ENCODE measurements at places on chromosomes 11 and 22. TPM values are rescaled to one million over a fixed set of nuclear protein-coding genes. Genes with fewer than 3 reads are reported as not detected.

DNA sequence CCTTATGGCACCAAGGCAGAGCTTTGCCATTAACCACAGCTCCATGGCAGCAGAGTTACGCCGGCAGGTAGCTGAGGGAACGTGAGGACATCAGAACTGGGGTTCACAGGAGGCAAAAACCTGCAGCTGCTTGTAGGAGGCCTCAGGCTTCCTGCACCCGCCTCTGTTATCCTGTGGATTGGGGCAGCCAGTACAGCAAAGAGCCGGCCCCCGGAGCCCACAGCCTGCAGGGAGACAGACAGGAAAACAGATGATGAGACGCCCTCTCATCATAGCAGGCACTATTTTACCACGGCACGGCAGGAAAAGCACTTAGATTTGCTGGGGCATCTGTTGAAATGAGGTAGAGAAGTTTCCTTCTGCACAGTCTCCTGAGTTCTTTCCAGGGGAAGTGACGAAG lies 870.3 kb downstream of the TBC1D22A start:
- H3K4me3 ChIP-seq: no peak overlapping the region
- H3K4me1 ChIP-seq: peaks cover 3% of the 10 kb centered on the region
- H3K27me3 ChIP-seq: peaks cover 3% of the 10 kb centered on the region
- H3K36me3 ChIP-seq: no peaks in the 10 kb centered on the region
- no peak for DNase-seq

DNA sequence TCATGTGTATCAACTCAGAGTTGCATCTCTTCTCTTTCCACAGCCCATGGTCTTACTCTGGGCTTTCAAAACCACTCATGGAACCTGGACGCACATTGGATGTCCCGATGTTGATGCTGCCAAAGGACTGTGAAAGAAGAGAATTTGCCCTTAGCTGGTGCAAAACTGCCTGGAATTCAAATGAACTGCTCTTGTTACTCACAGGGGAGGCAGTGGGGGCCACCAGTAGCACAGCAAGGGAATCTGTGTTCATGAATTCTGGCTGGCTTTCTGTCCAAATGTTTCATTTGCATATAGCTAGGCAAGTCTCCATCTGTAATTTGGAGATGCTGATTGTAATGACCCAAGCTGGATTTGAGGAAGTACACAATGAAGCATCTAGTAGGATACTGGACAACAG lies 24.9 kb downstream of the LMO2 start:
- H3K4me3 ChIP-seq: no peak overlapping the region
- no peaks in the 10 kb centered on the region for H3K4me1 ChIP-seq
- no peak overlapping the region for H3K27ac ChIP-seq
- DNase-seq: no peak
- no peaks in the 10 kb centered on the region for H3K36me3 ChIP-seq
- H3K27me3 ChIP-seq: peaks cover 10% of the 10 kb centered on the region

- H3K36me3 ChIP-seq: no peaks in the 10 kb centered on the region
- H3K4me1 ChIP-seq: no peaks in the 10 kb centered on the region
These were observed 121.0 kb downstream of the GRIK4 start for GRCh38 chr11:120632579-120632978.

DNA sequence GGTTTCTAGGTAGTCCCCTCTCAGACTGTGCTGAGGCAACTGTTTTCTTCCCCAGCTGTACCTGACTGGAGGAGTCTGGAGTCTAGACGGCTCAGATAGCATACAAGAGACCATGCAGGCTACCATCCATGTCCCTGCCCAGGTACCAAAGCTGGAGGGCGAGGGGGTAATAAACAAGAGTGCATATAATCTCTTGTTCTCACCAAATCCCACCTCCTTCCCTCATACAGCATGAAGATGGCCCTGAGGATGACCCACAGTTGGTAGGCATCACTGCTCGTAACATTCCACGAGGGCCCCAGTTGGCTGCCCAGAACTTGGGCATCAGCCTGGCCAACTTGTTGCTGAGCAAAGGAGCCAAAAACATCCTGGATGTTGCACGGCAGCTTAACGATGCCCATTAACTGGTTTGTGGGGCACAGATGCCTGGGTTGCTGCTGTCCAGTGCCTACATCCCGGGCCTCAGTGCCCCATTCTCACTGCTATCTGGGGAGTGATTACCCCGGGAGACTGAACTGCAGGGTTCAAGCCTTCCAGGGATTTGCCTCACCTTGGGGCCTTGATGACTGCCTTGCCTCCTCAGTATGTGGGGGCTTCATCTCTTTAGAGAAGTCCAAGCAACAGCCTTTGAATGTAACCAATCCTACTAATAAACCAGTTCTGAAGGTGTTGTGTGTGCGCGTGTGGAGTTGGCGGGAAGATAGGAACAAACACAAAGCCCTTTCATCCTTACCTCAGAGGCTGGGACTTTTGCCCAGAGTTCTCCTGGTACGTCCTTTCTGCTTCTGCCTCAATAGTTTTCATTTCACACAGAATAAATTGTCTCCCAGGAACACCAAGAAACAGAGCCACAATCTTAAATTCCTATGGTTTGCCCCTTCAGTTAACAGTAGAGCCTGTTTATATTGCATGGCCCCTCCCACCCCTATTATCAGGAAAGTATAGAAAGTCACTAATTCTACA lies 8.5 kb downstream of the HMBS start:
- H3K4me1 ChIP-seq: peaks cover 17% of the 10 kb centered on the region
- peak overlapping the region; percentile 96 for H3K4me3 ChIP-seq
- peaks cover 10% of the 10 kb centered on the region for H3K36me3 ChIP-seq
- peak overlapping the region; percentile 99 for H3K27ac ChIP-seq

GRCh38 chr22:43882122-43882767 lies 9.6 kb downstream of the PNPLA5 start:
- peaks cover 16% of the 10 kb centered on the region for H3K27me3 ChIP-seq
- no peaks in the 10 kb centered on the region for H3K36me3 ChIP-seq
- H3K4me1 ChIP-seq: no peaks in the 10 kb centered on the region
- H3K27ac ChIP-seq: no peak overlapping the region
- peak; percentile 26 for DNase-seq

DNA sequence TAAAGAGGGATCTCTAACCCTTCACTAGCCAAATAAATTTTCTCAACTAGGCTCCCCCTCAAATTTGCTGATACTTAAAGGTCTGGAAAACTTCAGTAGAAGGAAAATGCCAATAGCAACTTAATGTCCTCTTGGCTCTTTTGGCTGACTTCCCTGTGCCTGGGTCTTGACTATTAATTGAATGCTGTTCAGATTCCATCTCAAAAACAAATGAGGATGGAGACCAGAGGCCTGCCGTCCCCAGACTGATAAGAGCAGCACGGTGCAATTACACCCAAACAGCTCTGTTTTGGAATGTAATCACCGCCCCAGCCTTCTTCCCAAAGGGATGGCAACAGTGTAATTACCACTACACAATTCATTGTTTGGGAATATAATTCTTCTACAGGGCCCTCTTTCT lies 89.3 kb upstream of the CHRM4 start:
- H3K36me3 ChIP-seq: no peaks in the 10 kb centered on the region
- H3K27ac ChIP-seq: no peak overlapping the region
- no peaks in the 10 kb centered on the region for H3K27me3 ChIP-seq
- DNase-seq: no peak
- no peak overlapping the region for H3K4me3 ChIP-seq

DNA sequence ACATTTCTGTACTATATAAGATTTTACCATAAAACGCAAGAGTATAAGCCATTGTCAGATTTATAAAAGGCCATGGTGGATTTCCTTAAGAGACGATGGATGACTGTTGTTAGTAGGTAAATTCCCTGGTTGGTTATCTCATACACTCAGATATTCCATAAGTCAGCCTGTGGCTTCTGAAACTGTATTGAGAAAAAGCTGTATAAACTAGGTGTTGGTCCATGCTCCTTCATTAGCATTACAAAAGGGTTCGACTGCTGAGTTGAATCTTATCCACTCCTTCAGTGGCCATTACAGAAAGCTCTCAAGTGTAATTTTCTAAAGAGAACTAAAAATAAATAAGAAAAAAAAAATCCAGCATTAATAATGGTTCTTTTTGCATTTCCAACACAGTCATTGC lies 5.3 kb downstream of the GRAP2 start:
- H3K27me3 ChIP-seq: no peaks in the 10 kb centered on the region
- DNase-seq: no peak
- no peak overlapping the region for H3K4me3 ChIP-seq
- H3K27ac ChIP-seq: no peak overlapping the region
- H3K36me3 ChIP-seq: no peaks in the 10 kb centered on the region

GRCh38 chr22:36528341-36528740 lies 625 bp downstream of the EIF3D start:
- H3K4me3 ChIP-seq: peak overlapping the region; percentile 55
- H3K36me3 ChIP-seq: peaks cover 30% of the 10 kb centered on the region
- H3K27ac ChIP-seq: peak overlapping the region; percentile 87
- H3K27me3 ChIP-seq: no peaks in the 10 kb centered on the region
- H3K4me1 ChIP-seq: peaks cover 15% of the 10 kb centered on the region

GRCh38 chr11:116499396-116500003 lies 273.3 kb downstream of the BUD13 start:
- no peaks in the 10 kb centered on the region for H3K4me1 ChIP-seq
- no peaks in the 10 kb centered on the region for H3K27me3 ChIP-seq
- H3K27ac ChIP-seq: no peak overlapping the region
- H3K36me3 ChIP-seq: no peaks in the 10 kb centered on the region

- H3K36me3 ChIP-seq: no peaks in the 10 kb centered on the region
- no peaks in the 10 kb centered on the region for H3K4me1 ChIP-seq
- peak; percentile 88 for DNase-seq
- no peak overlapping the region for H3K4me3 ChIP-seq
These were observed 84.2 kb downstream of the FBXO7 start for GRCh38 chr22:32558681-32559355.

- H3K27ac ChIP-seq: no peak overlapping the region
- peaks cover 5% of the 10 kb centered on the region for H3K4me1 ChIP-seq
- DNase-seq: peak; percentile 69
- H3K4me3 ChIP-seq: no peak overlapping the region
- no peaks in the 10 kb centered on the region for H3K36me3 ChIP-seq
These were observed 115.9 kb downstream of the CEP164 start for GRCh38 chr11:117443266-117444186.

GRCh38 chr11:3795131-3796001 lies 2.0 kb downstream of the NUP98 start:
- no peak for DNase-seq
- H3K4me3 ChIP-seq: peak overlapping the region; percentile 98
- peak overlapping the region; percentile 12 for H3K27ac ChIP-seq
- H3K36me3 ChIP-seq: peaks cover 17% of the 10 kb centered on the region
- peaks cover 34% of the 10 kb centered on the region for H3K4me1 ChIP-seq

GRCh38 chr11:108392353-108392752 lies 75.0 kb downstream of the C11orf65 start:
- H3K36me3 ChIP-seq: no peaks in the 10 kb centered on the region
- H3K4me3 ChIP-seq: no peak overlapping the region
- H3K27me3 ChIP-seq: no peaks in the 10 kb centered on the region
- no peaks in the 10 kb centered on the region for H3K4me1 ChIP-seq

DNA sequence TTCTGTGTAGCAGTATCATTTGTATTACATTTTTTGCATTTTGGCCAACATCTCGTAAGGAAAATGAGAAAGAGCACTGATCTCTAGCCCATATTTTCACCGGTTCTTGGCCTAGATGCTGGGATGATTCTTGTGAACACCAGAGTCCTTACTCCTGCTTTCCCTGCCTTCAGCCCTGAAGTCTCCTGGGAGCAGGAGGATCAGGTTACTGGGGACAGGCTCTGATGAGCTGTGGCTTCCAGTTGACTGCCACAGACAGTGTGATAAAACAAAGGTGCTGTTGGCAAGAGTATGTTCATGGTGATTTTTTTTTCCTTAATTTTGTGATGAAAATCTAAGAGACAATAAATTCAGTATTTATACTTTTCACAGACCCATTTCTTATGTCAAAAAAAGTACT lies 34.2 kb upstream of the ADSL start:
- DNase-seq: no peak
- H3K4me3 ChIP-seq: no peak overlapping the region
- H3K27me3 ChIP-seq: no peaks in the 10 kb centered on the region

GRCh38 chr11:59267196-59267595 lies 54.5 kb upstream of the MPEG1 start:
- no peak overlapping the region for H3K27ac ChIP-seq
- H3K27me3 ChIP-seq: no peaks in the 10 kb centered on the region
- no peaks in the 10 kb centered on the region for H3K36me3 ChIP-seq
- no peak for DNase-seq

- H3K4me3 ChIP-seq: no peak overlapping the region
- H3K36me3 ChIP-seq: no peaks in the 10 kb centered on the region
- H3K27ac ChIP-seq: peak overlapping the region; percentile 82
- H3K27me3 ChIP-seq: no peaks in the 10 kb centered on the region
- no peak for DNase-seq
These were observed 31.4 kb downstream of the LIMK2 start for GRCh38 chr22:31243339-31244045.

DNA sequence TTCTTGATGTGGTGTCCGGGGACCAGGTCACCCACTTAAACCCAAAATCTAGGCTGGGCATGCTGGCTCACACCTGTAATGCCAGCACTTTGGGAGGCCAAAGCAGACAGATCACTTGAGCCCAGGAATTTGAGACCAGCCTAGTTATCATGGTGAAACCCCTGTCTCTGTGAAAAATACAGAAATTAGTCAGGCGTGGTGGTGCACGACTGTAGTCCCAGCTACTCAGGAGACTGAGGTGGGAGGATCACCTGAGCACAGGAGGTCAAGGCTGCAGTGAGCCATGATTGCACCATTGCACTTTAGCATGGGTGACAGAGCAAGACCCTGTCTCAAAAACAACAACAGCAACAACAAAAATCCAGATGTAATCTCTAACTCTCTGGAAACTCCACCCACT lies 30.3 kb upstream of the FJX1 start:
- H3K4me3 ChIP-seq: no peak overlapping the region
- no peaks in the 10 kb centered on the region for H3K4me1 ChIP-seq
- no peak for DNase-seq
- no peak overlapping the region for H3K27ac ChIP-seq
- no peaks in the 10 kb centered on the region for H3K27me3 ChIP-seq

Gene SAA4
- polyA plus RNA-seq: 0.93 TPM

Gene RHBDD3
- 40.7 TPM for polyA plus RNA-seq

Gene CHST1
- 0.60 TPM for polyA plus RNA-seq

Gene RIMBP3B
- 0.25 TPM for polyA plus RNA-seq

Gene XBP1
- polyA plus RNA-seq: 87.6 TPM

Gene DDTL
- 7.3 TPM for polyA plus RNA-seq

Gene TMEM45B
- 46.0 TPM for polyA plus RNA-seq
